ENCODE measurements at places on chromosomes 4 and X. TPM values are rescaled to one million over a fixed set of nuclear protein-coding genes. Genes with fewer than 3 reads are reported as not detected.

DNA sequence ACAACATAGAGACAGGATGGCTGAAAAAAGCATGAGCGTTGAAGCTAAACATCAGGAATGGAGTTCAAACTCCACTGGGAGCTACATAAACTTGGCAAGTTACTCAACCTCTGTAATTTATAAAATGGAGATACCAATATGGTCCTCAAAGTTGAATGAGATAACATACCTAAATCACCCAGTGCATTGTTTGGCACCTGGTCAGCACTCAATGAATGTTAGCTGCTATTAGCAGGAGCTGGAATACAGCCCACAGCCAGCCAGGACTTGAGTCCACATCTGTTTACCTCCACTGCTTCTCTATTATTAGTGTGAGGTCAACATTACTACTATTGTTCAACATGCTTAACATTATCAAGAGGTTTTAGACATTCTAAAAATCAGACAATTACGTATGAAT lies 97.9 kb downstream of the NR3C2 start:
- no peak overlapping the region for H3K4me3 ChIP-seq
- DNase-seq = no peak
- no peak overlapping the region for H3K27ac ChIP-seq
- H3K27me3 ChIP-seq = no peaks in the 10 kb centered on the region
- no peaks in the 10 kb centered on the region for H3K36me3 ChIP-seq

GRCh38 chr4:119898211-119898610 lies 168.4 kb downstream of the MAD2L1 start:
- H3K4me3 ChIP-seq = no peak overlapping the region
- H3K27ac ChIP-seq = no peak overlapping the region
- no peaks in the 10 kb centered on the region for H3K36me3 ChIP-seq
- no peak for DNase-seq
- H3K4me1 ChIP-seq = no peaks in the 10 kb centered on the region

GRCh38 chr4:148229798-148230197 lies 212.4 kb downstream of the NR3C2 start:
- H3K27me3 ChIP-seq = no peaks in the 10 kb centered on the region
- no peaks in the 10 kb centered on the region for H3K36me3 ChIP-seq
- H3K27ac ChIP-seq = no peak overlapping the region
- H3K4me3 ChIP-seq = no peak overlapping the region
- no peak for DNase-seq
- no peaks in the 10 kb centered on the region for H3K4me1 ChIP-seq

- no peak for DNase-seq
- H3K36me3 ChIP-seq = no peaks in the 10 kb centered on the region
- H3K27ac ChIP-seq = no peak overlapping the region
- no peak overlapping the region for H3K4me3 ChIP-seq
Measured at GRCh38 chrX:14941301-14941700, 68.1 kb downstream of the MOSPD2 start.

DNA sequence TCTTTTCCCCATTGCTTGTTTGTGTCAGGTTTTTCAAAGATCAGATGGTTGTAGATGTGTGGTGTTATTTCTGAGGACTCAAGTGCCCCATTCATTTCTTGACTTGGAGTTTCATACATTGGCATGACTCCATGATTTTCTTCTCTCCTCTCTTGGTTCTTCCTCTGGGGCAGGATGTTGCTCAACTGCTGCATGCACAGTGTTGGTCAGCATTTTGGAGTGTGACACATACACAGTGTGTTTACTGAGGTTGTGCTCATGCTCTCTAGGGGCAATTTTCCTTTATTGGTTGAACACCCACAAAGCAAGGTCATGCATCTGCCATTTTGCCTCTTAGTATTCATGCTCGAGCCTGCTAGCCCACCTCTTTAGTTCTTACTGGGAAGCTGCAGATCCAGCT lies 1993.8 kb downstream of the ARAP2 start:
- H3K27me3 ChIP-seq = no peaks in the 10 kb centered on the region
- no peak for DNase-seq
- no peak overlapping the region for H3K27ac ChIP-seq
- H3K4me1 ChIP-seq = no peaks in the 10 kb centered on the region

GRCh38 chrX:121579016-121579760 lies 531.8 kb downstream of the GLUD2 start:
- no peak for DNase-seq
- H3K4me3 ChIP-seq = no peak overlapping the region
- H3K27me3 ChIP-seq = no peaks in the 10 kb centered on the region
- H3K4me1 ChIP-seq = no peaks in the 10 kb centered on the region
- H3K27ac ChIP-seq = no peak overlapping the region

GRCh38 chr4:149521611-149522425 lies 293.8 kb downstream of the IQCM start:
- no peak overlapping the region for H3K4me3 ChIP-seq
- no peak overlapping the region for H3K27ac ChIP-seq
- no peak for DNase-seq
- H3K4me1 ChIP-seq = no peaks in the 10 kb centered on the region
- H3K27me3 ChIP-seq = no peaks in the 10 kb centered on the region

GRCh38 chr4:136690360-136690759 lies 841.9 kb downstream of the PCDH18 start:
- no peaks in the 10 kb centered on the region for H3K27me3 ChIP-seq
- DNase-seq = no peak
- no peak overlapping the region for H3K4me3 ChIP-seq
- no peak overlapping the region for H3K27ac ChIP-seq
- H3K36me3 ChIP-seq = no peaks in the 10 kb centered on the region
- no peaks in the 10 kb centered on the region for H3K4me1 ChIP-seq

DNA sequence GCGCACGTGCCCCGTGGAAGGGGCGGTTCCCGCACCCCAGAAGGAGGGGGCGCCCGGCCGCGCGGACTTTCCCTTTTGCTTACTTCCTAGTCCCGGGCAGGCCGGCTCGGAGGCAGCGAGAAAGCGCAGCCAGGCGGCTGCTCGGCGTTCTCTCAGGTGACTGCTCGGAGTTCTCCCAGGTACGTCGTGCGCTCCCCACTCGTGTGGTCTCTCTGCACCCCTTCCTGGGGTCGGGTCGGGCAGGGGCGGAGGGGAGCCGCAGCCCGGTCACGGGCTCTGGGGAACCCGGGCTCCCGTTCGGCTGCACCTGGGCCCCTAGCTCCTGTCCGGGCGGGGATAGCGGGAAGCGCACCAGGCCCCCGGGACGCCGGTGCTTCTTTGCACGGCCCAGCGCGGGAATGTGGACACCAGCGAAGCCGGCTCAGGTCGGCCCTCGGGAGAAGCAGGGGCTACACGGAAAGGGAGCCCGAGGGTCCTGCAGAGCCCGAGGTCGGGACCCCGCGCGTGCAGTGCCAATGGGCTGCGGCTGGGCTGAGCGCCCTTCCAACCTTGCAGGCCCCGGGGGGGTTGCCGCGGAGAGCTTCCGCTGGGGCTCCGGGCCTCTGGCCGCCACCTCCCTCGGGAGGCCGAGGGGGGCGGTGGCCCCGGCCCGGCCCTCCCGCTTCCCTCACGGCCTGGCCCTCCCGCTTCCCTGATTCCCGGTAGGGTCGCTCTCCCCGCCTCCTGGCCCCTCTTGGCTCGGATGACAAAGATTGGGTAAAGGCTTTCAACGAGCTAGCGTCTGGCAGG lies at the start of gene TLR2:
TSS of gene TLR2 (plus strand) at position 99 of the 789 bp plus-strand sequence. CDS start 18,628 bp downstream, outside the sequence.
- H3K4me3 ChIP-seq = peak within 1 kb of the TSS; percentile 65
- peaks cover 15% of the 10 kb centered on the region for H3K4me1 ChIP-seq
- peaks cover 19% of the 10 kb centered on the region for H3K27me3 ChIP-seq
- peak; percentile 50 for DNase-seq

The GAGE12F gene
- not detected for total RNA-seq

The GYPA gene
- not detected for total RNA-seq

The MAGEB17 gene
- not detected for total RNA-seq

Data from natural killer cell (primary cell).